ENCODE measurements at places on chromosomes 1 and 21. TPM values are rescaled to one million over a fixed set of nuclear protein-coding genes. Genes with fewer than 3 reads are reported as not detected.

The OR2W3 gene
- 0.70 TPM for total RNA-seq

The SERPINC1 gene
- total RNA-seq: 0.36 TPM

The AGO4 gene
- total RNA-seq: 15.1 TPM

The NPHP4 gene
- 9.4 TPM for total RNA-seq

The HCN3 gene
- 3.5 TPM for total RNA-seq

The GDAP2 gene
- total RNA-seq: 5.7 TPM

The SLC16A4 gene
- total RNA-seq: 0.66 TPM

The DEPDC1 gene
- 37.6 TPM for total RNA-seq

The GRIK1 gene
- 0.53 TPM for total RNA-seq

The IL24 gene
- not detected for total RNA-seq

The LRRC38 gene
- not detected for total RNA-seq

The ASAP3 gene
- 71.1 TPM for total RNA-seq

The LRRC53 gene
- total RNA-seq: 0.14 TPM

The CRNN gene
- total RNA-seq: not detected

The QSOX1 gene
- 37.8 TPM for total RNA-seq

The RBP7 gene
- total RNA-seq: 0.92 TPM

The SLFNL1 gene
- total RNA-seq: 3.0 TPM

The ANGPTL1 gene
- 0.04 TPM for total RNA-seq

DNA sequence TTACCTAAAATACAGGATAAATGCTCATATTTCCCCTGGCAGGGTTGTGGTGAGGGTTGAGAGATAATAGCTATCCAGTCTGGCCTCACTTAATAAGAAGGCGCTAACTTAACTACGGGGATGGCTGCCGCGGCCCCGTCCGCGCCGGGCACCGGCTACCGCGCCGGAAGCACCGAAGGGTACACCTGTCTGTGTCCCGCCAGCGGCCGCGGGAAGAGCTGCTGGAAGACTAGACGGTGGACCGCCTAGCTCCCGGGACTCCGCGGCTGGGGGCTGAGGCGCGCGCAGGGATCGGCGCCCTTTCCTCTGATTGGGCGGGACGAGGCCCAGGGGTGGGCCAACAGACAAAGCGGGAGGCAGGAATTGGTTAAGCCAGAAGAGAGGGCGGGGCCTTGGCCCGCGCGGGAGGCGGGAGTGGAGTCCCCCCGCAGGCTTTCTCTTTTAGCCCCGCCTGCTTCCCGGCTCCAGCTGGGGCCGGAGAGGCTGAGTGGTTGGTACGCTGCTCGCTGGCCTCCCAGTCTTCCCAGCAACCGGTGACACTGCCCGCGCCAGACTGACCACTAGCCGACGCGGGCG lies at the start of gene ZNF672:
ZNF672 (plus strand) TSS at position 444 of the 576 bp plus-strand sequence. CDS start 9,051 bp downstream, outside the sequence.
- peak within 1 kb of the TSS; percentile 99 for H3K27ac ChIP-seq
- peaks cover 8% of the 10 kb centered on the region for H3K4me1 ChIP-seq
- DNase-seq: peak; percentile 99

GRCh38 chr1:97814804-97815203 lies 106.0 kb downstream of the DPYD start:
- no peaks in the 10 kb centered on the region for H3K36me3 ChIP-seq
- no peaks in the 10 kb centered on the region for H3K27me3 ChIP-seq
- H3K27ac ChIP-seq: no peak overlapping the region

DNA sequence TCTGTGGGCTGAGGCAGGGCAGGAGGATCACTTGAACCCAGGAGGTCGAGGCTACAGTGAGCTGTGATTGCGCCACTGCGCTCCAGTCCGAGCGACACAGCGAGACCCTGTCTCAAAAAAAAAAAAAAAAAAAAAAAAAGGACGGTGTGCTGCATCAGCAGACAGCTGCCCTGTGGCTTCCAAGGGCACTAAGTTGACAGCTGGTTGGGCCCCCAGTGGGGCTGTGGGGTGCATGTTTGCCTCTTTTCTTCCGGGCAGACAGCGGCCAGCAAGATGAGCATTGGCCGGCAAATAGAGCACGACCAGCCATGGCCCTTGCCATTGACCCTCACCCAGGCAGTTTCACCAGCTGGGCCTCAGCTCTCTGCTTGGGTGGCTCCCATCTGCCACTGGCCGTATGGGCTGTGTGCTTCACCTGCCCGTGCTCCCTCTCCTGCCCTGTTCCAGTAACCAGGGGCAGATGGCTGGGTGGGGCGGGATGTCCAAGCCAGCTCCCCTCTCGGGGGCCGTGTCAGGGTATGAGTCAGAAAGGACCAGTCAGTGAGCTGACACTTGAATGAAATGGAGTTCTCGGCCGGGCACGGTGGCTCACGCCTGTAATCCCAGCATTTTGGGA lies 12.3 kb upstream of the SLC25A34 start:
- no peaks in the 10 kb centered on the region for H3K4me1 ChIP-seq
- no peak overlapping the region for H3K27ac ChIP-seq
- no peaks in the 10 kb centered on the region for H3K27me3 ChIP-seq
- DNase-seq: no peak

GRCh38 chr1:89996450-89997110 lies 1.7 kb downstream of the ZNF326 start:
- H3K4me1 ChIP-seq: peaks cover 28% of the 10 kb centered on the region
- H3K27ac ChIP-seq: peak overlapping the region; percentile 97
- no peaks in the 10 kb centered on the region for H3K27me3 ChIP-seq
- no peak for DNase-seq
- H3K36me3 ChIP-seq: peaks cover 3% of the 10 kb centered on the region
- H3K4me3 ChIP-seq: peak overlapping the region; percentile 84

- H3K36me3 ChIP-seq: no peaks in the 10 kb centered on the region
- no peak overlapping the region for H3K27ac ChIP-seq
- H3K4me1 ChIP-seq: no peaks in the 10 kb centered on the region
- no peak for DNase-seq
Observed at GRCh38 chr1:161185732-161186311, 8.5 kb upstream of the B4GALT3 start.

DNA sequence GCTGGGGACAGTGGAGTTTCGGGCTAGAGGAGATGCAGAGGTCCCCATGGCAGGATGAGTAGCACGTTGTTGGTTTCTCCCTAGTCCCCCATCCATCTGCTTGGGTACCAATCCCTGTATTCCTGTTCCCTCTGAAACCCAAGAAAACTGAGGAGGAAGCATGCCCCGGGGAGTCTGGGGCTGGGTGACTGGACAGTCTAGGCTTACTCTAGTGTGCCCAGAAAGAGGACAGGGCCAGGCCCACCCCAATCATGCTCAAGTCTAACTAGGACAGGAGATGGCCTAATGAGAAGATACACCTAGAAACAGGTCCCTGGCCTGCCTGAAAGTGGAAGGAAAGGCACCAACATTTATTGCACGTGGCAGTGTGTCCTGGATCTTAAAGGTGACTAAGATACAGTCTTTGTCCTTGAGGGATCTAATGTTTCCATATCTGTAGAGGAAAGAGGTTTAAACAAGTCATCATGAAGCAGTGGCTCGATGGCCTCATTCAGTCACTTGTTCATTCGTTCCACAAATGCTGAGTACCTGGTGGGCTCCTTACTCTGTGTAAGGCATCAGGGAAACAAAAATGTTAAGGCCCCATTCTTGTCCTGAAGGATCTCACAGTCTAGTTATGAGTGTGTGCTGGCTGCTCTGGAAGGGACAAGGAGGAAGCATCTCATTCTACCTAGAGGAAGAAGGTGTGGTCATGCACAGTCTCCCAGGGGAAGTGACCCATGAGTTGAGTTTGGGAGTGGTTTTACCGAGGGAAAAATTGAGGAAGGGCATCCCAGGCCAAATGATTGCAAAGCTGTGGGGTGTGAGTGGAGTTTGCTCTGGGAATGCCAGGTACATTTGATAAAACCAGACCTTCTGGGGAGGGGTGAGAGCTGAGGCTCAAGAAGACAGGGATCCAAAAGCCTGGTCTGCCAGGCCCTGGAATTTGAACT lies 10.0 kb downstream of the CDK18 start:
- DNase-seq: no peak
- no peaks in the 10 kb centered on the region for H3K36me3 ChIP-seq
- peaks cover 26% of the 10 kb centered on the region for H3K4me1 ChIP-seq
- H3K27ac ChIP-seq: no peak overlapping the region
- H3K4me3 ChIP-seq: no peak overlapping the region
- H3K27me3 ChIP-seq: no peaks in the 10 kb centered on the region

DNA sequence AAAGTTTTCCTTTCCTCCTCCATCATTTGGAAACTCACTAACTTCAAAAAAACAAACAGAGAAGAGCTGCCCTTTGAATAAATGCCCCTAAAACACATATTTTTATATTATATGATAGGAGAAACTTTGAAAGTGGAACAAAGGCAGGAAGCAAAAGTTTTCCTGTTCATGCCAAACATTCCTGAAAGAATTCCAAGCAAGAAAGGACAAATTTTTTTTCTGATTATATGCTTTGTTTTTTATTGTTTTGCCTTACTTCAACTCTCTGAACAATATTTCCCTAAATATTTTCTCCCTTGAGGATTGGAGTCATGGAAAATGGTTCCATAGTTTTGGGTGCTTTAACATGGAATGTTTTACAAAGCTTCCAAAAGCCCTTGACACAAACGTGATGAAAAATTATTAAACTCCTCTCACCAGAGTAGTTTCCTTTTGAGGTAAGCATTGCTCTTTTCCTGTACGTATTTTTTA lies 638.5 kb upstream of the CAMK1G start:
- H3K4me3 ChIP-seq: no peak overlapping the region
- no peaks in the 10 kb centered on the region for H3K27me3 ChIP-seq
- H3K27ac ChIP-seq: no peak overlapping the region
- DNase-seq: no peak
- peaks cover 14% of the 10 kb centered on the region for H3K4me1 ChIP-seq

DNA sequence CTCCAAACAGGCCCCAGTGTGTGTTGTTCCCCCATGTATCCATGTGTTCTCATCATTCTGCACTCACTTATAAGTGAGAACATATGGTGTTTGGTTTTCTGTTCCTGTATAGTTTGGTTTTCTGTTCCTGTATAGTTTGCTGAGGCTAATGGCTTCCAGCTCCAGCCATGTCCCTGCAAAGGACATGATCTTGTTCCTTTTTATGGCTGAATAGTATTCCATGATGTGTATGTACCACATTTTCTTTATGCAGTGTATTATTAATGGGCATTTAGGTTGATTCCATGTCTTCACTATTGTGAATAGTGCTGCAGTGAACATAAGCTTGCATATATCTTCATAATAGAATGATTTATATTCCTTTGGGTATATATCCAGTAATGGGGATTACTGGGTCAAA lies 111.8 kb downstream of the MAN1A2 start:
- H3K27me3 ChIP-seq: no peaks in the 10 kb centered on the region
- no peak overlapping the region for H3K27ac ChIP-seq
- no peak for DNase-seq
- no peak overlapping the region for H3K4me3 ChIP-seq
- H3K36me3 ChIP-seq: no peaks in the 10 kb centered on the region

DNA sequence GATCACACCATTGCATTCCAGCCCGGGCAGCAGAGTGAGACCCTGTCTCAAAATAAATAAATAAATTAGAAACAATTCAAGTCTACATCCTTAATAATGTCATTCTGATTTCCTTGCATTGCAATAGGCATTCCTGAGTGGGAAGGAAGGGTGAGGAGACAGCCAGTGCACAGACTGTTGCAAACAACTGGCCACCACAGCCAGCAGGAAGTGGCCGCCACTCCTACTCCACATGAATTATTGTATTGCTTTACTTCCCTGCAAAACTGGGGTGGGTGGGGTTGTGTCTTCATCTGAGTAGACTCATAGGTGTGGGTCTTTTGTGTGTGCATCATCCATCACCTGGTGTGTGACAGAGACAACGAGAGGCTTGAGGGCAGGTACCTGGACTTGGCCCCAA lies 60.1 kb downstream of the OPTC start:
- no peaks in the 10 kb centered on the region for H3K36me3 ChIP-seq
- no peak for DNase-seq
- H3K4me3 ChIP-seq: no peak overlapping the region
- H3K27me3 ChIP-seq: no peaks in the 10 kb centered on the region

- no peaks in the 10 kb centered on the region for H3K4me1 ChIP-seq
- no peaks in the 10 kb centered on the region for H3K36me3 ChIP-seq
- no peak overlapping the region for H3K4me3 ChIP-seq
Observed at GRCh38 chr1:72288886-72289285, 6.5 kb upstream of the NEGR1 start.

DNA sequence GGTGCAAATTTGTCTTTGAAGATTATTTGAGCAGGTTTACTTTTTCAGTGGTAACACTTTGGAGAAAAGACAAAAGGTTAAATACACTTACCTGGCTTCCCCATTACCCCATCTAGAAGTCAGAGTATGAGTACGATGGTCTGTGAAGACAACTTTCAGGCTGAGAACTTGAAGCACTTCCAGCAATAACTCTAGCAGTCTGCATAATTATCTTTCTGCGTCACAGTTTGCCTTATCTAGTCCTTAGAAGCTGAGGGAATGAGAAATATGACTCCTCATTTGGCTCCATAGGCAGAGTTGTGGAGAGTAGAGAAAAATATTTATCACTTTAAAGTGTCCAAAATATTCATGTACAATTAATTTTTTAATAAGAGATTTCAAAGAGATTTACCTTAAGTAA lies 323.4 kb upstream of the CAMK1G start:
- peak; percentile 50 for DNase-seq
- H3K27me3 ChIP-seq: no peaks in the 10 kb centered on the region
- H3K27ac ChIP-seq: no peak overlapping the region
- no peaks in the 10 kb centered on the region for H3K36me3 ChIP-seq
- no peaks in the 10 kb centered on the region for H3K4me1 ChIP-seq

GRCh38 chr1:58885998-58886397 lies 102.2 kb upstream of the JUN start:
- H3K4me3 ChIP-seq: no peak overlapping the region
- no peak for DNase-seq
- H3K36me3 ChIP-seq: no peaks in the 10 kb centered on the region
- no peaks in the 10 kb centered on the region for H3K27me3 ChIP-seq

DNA sequence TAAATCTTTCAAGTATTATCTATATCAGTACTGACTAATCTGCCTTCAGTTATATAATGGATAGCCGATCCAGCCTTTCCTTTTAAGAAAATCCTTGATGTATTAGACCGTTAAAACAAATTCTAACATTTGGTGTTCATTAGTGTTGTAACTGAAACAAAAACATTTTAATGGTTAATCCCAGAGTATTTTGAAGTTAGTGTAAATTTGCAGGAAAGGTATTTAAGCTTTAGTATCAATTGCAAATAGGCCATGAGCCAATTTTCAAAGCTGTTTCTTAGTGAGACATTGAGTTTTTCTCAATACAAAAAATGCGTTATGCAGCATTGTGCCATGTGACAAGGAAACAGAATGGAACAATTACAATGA lies 29.6 kb downstream of the DISP1 start:
- no peak overlapping the region for H3K27ac ChIP-seq
- H3K27me3 ChIP-seq: no peaks in the 10 kb centered on the region
- no peak overlapping the region for H3K4me3 ChIP-seq
- no peaks in the 10 kb centered on the region for H3K36me3 ChIP-seq
- DNase-seq: no peak
- no peaks in the 10 kb centered on the region for H3K4me1 ChIP-seq

GRCh38 chr1:71438626-71439025 lies 357.8 kb upstream of the ZRANB2 start:
- DNase-seq: no peak
- no peaks in the 10 kb centered on the region for H3K4me1 ChIP-seq
- no peaks in the 10 kb centered on the region for H3K27me3 ChIP-seq
- no peaks in the 10 kb centered on the region for H3K36me3 ChIP-seq

GRCh38 chr1:160351629-160352028 lies 8.4 kb downstream of the NCSTN start:
- no peaks in the 10 kb centered on the region for H3K27me3 ChIP-seq
- no peak overlapping the region for H3K27ac ChIP-seq
- peaks cover 75% of the 10 kb centered on the region for H3K36me3 ChIP-seq
- no peaks in the 10 kb centered on the region for H3K4me1 ChIP-seq
- no peak for DNase-seq
- H3K4me3 ChIP-seq: no peak overlapping the region
